Muscle of back (tissue), 13 donors: ENCODE measurements at places on chromosomes 3 and 15. TPM values are rescaled to one million over a fixed set of nuclear protein-coding genes. Genes with fewer than 3 reads are reported as not detected.

DNA sequence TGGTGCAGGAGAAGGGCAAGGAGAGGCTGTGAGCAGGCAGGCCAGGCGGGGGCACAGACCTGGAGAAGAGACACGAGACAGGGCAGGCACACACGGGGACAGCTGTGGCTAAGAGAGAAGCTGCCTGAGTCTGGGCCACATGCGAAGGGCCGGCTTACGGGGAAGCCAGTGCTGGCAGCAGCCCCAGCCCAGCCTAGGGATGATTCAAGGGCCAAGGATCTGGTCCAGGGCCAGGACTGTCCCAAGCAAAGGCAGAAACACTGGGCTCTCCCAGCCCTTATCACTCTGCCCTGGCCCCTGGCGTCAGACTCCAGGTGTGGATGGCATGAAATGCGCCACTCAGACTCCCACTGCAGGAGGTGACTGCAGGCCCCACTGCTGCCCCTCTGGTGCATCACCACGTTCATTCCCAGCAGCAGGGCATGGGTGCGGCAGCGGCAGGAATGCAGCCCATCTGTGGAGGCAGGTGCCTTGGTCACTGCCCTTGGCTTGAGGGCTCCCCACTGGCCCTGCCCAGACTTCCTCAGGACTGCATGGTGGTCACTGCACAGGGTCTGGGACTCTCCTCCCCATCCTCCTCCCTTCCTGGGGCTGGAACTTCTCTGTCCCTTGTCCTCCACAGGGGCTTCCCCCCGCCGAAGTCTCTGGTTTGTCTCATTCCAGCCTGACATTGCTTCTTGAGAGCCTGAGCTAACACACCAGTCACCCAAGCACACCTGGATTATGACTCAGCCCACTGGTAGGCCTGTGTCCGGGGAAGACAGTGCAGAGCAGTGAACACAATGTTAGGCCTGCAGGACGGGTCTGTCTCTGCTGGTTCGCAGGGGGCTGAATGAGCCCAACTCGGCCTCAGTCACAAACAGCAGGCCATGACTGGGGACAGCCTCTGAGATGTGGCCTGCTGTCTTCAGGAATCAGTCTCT lies 69.3 kb downstream of the TBC1D2B start:
- peak; percentile 79 for DNase-seq

Gene PLA2G4D
- polyA plus RNA-seq, result 0.22 TPM

DNA sequence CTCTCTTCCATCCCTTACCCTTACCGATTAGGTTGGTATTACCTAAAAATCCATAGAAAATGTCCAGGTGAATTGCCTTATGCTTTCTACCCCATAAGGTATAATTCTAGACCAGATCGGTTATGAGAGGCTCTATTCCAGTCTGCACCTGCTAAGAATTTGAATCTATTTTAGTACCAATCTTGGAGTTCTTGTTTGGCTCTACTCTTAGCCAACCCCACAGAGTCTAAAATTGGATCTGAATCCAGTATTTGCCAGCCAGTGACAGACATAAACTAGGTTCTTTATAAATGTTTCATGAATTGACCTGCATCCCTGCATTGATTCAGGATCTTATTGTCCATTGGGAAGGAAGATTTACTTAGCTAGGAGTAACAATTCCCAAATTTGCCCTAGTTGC lies 6.5 kb downstream of the KLHL24 start:
- DNase-seq, result no peak

Gene KLF15
- 1.3 TPM for polyA plus RNA-seq

DNA sequence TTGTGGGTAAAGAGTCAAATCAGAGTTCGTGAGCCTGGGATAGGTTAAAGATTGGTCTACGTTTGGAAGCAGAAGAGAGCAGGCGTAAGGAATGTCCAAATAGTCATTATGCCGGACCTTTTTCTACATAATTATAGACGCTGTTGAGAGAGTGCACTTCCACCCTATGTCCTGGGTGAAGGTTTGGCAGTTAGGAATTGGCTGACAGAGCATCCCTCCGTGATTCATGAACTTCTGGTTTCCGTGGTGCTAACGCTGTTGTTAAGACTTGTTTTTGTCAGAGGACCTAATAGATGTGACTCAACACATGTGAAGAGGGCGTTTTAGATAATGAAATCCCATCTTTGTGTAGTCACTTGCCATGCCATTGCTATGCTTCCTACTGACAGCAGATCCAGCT lies 1.1 kb downstream of the EAF1 start:
- DNase-seq, result peak; percentile 14

Gene MME
- polyA plus RNA-seq, result 14.1 TPM
